Non-pigmented ciliary epithelial cell (primary cell): ENCODE measurements at places on chromosomes 16 and 17.

- DNase-seq: no peak
Measured at GRCh38 chr16:17277981-17278381, 192.8 kb downstream of the XYLT1 start.

DNA sequence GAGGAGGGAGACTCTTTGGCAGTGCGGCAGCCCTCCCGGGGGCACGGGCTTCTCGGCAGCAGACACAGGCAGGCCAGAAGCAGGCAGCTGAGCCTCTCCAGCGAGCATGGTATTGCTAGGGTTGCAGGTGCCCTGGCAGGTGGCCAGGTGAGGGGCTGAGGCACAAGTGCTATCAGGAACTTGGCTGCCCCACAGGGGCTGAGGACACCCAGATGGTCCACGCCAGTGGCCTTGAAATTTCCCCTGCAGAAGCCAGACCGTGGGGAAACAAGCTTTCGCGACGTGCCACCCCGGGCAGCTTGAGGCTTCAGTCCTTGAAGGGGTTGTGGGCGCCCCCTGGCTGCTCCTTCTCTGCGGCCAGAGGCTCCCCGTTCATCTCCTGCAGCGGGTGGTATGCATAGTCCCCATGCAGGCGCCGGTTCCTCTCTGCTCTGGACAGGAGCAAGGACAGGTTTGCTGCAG lies 8.5 kb downstream of the NAGPA start:
- DNase-seq: no peak

- no peak for DNase-seq
Measured at GRCh38 chr17:40338941-40339649, 25.4 kb downstream of the GJD3 start.

GRCh38 chr17:39208893-39209292 lies 8.8 kb downstream of the RPL19 start:
- DNase-seq: no peak

- DNase-seq: no peak
Measured at GRCh38 chr16:56589141-56590039, at the start of gene MT3. MT3 (plus strand) TSS chr16:56589528; CDS start chr16:56589591, 63 bp downstream.

DNA sequence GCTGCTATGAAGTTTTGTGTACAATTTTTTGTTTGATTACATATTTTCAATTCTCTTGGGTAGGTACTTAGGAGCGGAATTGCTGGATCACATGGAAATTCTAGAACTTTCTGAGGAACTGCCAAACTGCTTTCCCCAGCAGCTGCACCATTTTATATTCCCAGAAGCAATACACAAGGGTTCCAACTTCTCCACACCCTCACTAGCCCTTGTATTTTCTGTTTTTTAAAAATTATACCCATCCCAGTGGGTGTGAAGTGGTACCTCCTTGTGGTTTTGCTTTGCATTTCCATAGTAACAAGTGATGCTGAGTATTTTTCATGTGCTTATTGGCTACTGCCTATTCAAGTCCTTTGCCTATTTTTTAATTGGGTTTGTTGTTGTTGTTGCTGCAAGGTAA lies 20.9 kb downstream of the NACA2 start:
- no peak for DNase-seq

DNA sequence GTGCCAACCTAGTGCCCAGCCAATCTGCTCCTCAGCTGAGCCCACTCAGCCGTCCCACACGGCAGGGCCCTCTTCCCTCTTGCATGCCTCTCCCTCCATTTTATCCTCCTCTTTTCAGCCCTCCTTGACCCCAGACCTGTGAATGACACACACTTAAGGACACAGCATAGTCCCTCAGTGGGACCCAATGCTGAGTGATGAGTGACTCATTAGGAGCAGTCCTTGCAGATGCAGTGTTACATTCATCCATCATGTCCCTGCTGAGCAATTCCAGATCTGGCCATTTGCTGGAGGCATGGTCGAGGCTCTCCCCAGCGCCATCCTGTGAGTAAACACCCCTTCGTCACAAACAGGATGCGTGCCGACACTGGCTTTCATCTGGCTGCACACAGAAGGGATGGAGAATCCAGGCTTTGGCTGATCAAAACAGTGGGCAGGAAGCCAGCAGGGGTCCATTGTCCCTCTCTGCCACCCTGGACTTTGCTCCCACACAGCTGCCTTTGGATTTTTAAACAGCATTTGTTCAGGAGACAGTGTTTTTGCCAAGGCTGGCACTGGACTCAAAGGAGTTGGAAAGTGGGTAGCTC lies 122.6 kb downstream of the AXIN2 start:
- no peak for DNase-seq
